ENCODE measurements at places on chromosomes 13 and 19.

- DNase-seq: no peak
These were observed 4.2 kb downstream of the RCBTB1 start for GRCh38 chr13:49580980-49581680.

DNA sequence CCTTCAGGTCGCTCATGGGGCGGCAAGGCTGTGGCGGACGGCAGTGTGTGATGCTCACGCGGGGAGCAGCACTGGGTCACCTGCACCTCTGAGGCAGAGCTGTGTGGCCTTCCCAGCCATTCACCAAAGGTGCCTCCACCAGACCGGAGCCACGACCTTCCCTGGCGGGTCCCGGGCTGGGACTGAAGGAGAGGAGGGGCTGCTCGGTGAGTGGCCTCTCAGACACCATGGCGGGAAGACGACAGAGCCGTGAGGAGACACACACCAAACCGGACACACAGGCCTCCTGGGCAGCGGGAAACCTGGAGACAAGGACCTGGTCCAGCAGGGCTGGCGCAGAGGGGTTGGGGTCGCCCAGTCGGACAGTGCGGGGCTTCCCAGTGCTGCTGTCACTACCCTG is 7.5 kb downstream of the MCF2L start:
- no peak for DNase-seq

- no peak for DNase-seq
These were observed 37.1 kb downstream of the PCCA start for GRCh38 chr13:100125946-100126345.

GRCh38 chr13:91400063-91400399 is 1.6 kb downstream of the GPC5 start:
- DNase-seq: no peak

GRCh38 chr19:17184371-17184841 is 30.8 kb upstream of the USE1 start:
- peak; percentile 67 for DNase-seq

DNA sequence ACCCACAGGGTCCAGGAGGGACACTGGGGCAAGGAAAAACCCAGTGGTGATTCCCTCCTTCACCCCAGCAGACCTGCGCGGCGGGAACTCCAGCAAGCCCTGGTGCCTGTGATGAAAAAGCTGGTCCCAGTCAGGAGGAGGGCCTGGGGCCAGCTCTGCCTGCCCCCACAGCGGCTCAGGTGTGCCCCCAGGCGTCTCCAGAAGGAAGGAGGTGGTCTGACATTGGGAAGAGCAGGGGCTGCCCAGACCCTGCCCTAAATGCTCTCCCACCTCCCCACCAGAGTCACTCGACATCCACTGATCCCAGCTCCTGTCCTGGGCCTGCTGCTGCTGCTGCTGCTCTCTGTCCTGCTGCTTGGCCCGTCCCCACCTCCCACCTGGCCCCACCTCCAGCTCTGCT is 6.2 kb downstream of the PTH2 start:
- no peak for DNase-seq

GRCh38 chr13:91740756-91741155 is 342.3 kb downstream of the GPC5 start:
- no peak for DNase-seq

- peak; percentile 80 for DNase-seq
These were observed 152.4 kb downstream of the LMO7 start for GRCh38 chr13:75788481-75788981.

- DNase-seq: no peak
These were observed 116.5 kb downstream of the GPC6 start for GRCh38 chr13:93343097-93343496.

GRCh38 chr13:113475280-113475679 is 15.2 kb downstream of the DCUN1D2 start:
- no peak for DNase-seq

DNA sequence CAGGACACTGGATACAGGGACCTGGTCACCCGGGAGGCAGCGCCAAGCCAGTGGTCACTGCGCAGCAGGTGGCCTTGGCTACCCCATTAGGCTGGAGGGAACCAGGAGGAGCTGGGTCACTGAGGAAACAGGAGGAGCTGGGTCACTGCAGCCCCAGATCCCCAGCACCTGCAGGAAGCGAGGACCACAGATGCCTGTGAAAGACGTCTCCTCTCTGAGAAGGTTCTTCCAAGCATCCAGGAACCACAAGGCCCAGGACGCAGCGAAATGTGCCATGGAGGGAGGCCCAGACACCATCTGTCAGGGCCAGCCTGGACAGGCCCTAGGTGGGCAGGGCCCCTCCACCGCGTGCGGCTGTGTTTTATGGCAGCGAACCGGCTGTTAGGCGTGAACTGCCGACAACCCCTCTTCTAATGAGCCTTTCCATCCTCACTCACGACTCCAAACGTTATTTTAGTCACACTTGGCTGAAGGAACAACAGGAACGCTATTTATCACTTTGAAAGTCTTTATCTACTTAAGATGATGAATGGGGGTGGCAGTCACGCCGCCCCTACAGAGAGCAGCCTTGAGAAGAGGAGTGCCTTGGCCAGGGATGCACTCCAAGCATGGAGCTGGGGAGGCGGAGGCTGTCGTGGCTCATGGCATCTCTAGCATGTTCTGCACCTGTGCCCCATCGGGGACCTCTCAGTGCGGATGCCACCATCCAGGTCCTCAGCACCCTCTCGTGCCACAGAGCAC is 53.3 kb downstream of the CEBPG start:
- DNase-seq: no peak

GRCh38 chr19:49421039-49421877 is 2.0 kb downstream of the PTH2 start:
- DNase-seq: peak; percentile 82

GRCh38 chr19:15466851-15467733 is 2.7 kb upstream of the RASAL3 start:
- peak; percentile 34 for DNase-seq

- DNase-seq: no peak
These were observed 15.8 kb upstream of the GARIN5A start for GRCh38 chr19:50492303-50493052.

- DNase-seq: no peak
These were observed 1194.4 kb downstream of the SLITRK1 start for GRCh38 chr13:82687884-82688283.

GRCh38 chr13:84865783-84866221 is 933.4 kb downstream of the SLITRK6 start:
- no peak for DNase-seq

DNA sequence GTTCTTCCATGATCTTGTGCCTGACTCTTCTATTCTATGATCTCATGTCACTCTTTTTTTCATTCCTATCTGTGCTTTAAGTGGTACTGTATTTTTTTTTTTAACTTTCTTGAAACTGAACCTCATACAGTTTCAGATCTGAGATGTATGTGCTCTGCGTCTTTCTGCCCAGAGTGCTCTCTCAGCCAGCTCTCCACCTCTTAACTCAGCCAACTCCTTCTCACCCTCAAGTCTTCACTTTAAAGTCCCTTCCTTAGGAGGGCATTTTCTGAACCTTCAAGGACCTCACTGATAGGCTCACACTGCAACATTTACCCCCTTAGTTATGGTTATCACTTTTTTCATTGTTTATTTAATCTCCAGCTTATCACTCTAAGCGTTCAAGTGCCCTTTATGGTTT is 158.7 kb downstream of the IRS2 start:
- no peak for DNase-seq

DNA sequence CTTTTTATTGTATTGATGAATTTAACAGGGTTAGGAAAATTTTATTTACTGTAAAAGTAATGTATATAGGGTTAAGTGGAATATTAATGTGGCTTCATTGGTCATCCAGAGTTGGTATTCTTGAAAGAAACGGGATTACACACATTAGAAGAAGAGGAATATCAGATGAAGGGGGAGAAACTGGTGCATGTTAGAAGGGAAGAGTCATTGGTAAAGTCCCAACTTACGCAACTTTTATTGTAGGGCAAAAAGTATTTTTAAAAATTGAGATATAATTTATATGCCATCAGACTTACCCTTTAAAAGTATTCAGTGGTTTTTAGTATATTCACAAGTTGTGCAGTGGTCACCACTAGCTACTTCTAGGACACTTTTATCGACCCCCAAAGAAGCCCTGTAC is 47.3 kb downstream of the DNAJC3 start:
- DNase-seq: peak; percentile 61

- DNase-seq: no peak
These were observed 6.3 kb downstream of the KCTD12 start for GRCh38 chr13:76879883-76880270.

DNA sequence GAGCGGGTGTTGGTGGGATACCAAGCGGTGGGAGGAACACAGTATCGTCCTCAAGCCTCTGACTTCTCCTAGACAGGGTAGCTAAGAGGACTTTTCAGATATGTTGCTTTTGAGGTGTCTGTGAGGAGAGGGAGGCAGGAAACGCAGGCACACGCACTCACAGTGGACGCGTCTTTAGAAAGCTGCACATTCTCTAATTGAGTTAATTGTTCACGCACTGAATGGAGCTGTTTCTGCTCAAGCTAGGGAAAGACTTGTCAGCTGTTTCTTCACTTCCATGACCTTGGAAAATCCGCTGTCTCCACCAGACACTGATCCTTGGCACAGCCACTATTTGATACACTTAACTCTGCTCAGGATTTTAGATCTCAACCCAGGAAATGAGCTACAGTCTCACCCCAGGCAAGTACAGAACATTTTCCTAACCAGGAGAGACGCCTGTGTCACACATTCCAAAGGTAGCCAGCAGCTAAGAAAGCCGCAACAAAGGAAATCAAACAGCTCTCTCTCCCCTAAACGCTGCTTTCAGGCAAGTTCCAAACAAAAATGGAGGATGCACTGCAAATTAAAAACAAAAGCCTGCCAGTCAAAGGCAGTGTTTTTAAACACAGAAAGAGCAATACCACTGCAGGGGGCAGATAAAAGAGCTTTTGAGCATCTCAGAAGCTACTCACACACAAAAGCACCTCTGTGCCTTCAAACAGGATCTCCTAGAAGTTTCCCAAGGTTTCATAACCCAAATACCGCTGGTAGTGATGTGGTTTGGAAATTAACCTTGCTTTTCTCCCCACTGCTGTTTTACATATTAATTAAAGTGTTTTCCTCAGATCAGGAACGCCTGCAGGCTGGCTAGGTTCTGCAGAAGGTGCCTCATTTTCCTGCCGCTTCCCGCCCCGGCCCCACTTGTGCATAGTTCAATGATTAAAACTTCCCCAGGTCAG is 57.3 kb downstream of the IRS2 start:
- no peak for DNase-seq

- DNase-seq: no peak
These were observed 179.8 kb downstream of the COG6 start for GRCh38 chr13:39835253-39835652.

DNA sequence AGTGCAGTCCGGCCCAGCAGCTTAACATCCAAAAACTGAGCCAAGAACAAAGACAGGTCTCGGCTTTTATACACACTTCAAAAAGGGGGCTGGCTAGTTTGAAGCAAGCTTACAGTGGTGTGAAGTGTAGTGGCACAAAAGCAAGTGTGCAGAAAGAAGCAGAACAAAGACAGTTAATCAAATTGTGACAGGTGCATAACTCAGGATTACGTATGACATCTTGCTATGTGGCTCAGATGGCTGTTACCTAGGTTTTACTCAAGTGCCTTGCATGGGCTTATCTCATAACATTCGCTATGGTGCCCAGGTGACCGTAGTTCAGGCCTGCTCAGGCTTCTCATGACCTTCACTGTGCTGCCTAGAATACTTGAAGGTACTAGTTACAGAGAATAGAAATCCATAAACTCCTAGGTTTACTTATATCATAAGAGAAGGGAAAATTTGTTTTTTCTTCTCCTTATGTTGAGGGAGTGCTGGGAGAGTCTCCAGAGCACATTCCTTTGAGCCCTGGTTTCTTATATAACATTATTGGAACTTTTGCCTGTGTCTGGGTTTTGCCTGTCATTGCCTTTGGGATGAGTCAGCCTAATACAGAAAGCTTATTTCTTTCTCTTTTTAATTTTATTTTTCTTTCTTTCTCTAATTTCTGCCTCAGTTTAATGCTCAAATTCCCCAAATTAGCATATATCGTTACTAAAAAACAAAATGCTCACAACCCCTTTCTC is 1629.1 kb upstream of the PCDH20 start:
- DNase-seq: no peak

- peak; percentile 70 for DNase-seq
These were observed 24.4 kb upstream of the MYCBP2 start for GRCh38 chr13:77351315-77351714.

DNA sequence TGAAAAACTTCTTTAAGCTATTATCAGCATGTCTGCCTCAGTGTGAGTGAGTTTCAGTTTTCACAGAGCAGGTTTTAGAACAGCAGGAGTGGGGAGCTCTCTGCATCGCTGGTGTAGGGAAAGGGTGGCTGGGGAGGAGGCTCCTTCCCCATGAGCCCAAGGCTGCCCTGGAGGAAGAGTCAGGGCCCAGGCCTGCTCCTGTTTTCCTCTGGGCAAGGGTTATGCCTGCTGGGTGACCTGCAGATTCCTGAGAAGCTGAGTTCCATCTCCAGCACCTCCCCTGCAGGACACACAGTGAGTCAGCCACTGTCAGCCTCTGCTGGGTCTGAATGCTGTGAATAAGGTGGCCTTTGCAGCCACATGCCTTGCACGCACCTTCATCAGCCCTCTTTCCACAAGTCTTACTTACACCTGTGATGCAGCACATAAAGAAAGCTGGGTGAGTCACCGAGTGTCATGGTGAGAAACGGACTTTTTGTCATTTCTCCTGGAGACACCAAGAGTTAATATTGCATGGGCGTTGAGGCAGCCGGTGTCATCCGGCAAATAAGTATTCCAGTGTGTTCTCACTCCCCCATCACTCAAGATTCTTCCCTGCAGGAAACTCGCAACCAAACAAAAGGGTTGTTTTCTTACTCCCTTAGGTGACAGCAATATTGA is 186.4 kb upstream of the KL start:
- no peak for DNase-seq

DNA sequence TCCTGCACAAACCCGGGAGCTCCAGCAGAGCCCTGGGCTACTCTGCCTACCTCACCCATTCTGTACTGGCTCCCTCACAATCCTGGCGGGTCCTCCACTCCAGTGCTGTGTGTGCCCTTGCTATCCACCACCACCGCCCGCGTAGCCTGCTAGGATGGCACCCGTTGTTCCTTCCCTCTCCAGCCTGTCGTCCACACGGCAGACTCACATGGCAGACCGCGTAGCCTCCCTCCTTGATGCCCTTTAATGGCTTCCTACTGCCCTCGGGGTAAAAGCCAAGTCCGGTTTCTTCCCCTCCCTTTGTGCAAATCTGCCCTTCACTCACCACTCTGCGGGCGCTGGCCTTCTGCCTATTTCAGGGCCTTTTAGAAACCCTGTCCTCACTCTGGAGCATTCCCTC is 106.6 kb downstream of the RAB20 start:
- DNase-seq: no peak

- no peak for DNase-seq
These were observed 4.3 kb downstream of the OR7A5 start for GRCh38 chr19:14830702-14831101.

- DNase-seq: peak; percentile 16
These were observed 210.1 kb upstream of the SPRY2 start for GRCh38 chr13:80550971-80551441.

DNA sequence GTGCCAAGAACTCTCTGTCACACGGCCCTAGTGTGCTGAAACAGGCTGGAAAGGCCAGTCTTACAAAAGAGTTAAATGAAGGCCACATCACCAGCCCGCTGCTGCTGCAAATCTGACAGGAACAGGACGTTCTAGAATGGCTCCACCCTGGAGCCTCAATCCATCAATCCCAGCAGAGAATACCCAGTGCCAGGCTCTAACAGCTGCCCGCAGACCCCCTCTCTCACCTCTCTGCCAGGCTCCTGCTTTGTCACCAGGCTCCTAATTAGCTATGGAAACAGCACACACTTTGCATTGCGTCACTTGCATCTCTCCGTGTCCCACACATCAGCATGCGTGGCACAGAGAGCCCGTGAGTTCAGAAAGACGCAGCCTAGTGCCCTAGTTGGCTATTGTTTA is 314.1 kb downstream of the FOXO1 start:
- DNase-seq: peak; percentile 27

GRCh38 chr19:42092350-42092749 is 16.4 kb downstream of the ZNF574 start:
- peak; percentile 48 for DNase-seq

All from suppressor macrophage treated with lipopolysaccharide for 1 hour (primary cell).